ENCODE measurements at places on chromosomes 1 and 21.
A peak's percentile ranks its signal among the peaks of the same experiment; 100 is the strongest.

- DNase-seq, result no peak
These were observed 256.7 kb upstream of the SNX7 start for GRCh38 chr1:98404866-98405265.

DNA sequence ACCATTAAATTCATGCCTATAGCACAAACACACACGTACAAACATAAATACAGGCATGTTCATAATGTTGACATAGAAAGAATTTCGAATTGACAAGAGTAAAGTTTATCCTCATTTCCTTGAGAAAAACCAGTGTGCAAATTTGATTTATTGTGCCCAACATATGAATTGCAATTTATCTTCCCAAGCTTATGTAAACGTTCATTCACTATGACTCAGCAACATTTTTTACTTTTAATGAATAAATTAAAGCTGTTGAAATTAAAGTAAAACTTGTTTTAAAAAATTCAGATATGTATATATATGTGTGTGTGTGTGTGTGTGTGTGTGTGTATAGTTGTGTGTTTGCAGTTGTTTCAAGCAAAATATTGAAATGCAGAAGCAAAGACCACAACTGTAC is 1067.9 kb downstream of the BRINP3 start:
- DNase-seq, result no peak

DNA sequence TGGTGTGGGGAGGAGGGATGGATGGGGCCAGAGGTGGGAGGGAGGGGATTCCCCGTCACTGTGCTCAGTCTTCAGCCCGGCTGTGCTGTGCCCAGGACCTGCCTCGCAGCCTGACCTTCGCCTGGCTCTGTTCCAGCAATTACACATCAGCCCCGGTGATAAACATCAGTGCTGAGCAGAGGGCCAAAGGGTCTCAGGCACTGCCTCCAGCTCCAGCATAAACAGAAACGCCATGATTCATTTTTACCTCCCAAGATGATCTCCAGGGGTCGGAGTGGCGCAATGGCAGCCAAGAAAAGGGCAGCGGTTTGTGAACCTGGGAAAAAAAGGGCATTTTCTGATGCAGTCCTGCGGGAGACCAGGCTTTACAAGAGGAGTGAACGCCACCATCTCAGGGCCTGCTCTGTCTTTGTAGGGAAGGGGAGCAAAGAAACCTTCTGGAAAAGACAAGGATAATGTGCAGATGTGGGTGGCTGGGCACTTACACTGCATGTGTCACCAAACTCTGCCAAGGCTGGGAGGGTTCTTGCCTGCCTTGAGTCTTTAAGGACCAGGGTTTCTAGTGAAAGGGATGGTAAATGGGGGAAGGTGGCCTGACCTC is 28.1 kb downstream of the SHISA4 start:
- peak; percentile 36 for DNase-seq

- no peak for DNase-seq
These were observed 83.4 kb upstream of the KCNE2 start for GRCh38 chr21:34280389-34280795.

DNA sequence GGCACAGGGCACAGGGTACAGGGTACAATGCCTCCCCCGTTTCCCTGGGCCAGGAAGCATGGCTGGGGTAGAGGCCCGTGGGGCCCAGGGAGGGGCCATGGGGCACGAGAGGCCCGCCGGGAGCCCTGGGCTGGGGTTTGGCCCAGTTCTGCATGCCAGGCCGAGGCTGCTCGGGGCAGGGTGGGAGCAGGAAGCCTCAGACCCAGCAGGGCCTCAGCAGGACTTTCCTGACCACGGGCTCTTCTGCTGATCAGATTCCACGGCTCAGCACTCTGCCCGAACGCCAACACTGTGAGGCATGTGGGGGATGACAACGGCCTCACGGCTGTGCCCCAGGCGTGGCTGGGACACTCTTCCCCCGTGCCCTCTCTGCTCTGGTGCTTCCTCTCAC is 104.3 kb downstream of the NPHP4 start:
- no peak for DNase-seq

GRCh38 chr1:209791920-209792319 is 7.6 kb upstream of the C1orf74 start:
- no peak for DNase-seq

DNA sequence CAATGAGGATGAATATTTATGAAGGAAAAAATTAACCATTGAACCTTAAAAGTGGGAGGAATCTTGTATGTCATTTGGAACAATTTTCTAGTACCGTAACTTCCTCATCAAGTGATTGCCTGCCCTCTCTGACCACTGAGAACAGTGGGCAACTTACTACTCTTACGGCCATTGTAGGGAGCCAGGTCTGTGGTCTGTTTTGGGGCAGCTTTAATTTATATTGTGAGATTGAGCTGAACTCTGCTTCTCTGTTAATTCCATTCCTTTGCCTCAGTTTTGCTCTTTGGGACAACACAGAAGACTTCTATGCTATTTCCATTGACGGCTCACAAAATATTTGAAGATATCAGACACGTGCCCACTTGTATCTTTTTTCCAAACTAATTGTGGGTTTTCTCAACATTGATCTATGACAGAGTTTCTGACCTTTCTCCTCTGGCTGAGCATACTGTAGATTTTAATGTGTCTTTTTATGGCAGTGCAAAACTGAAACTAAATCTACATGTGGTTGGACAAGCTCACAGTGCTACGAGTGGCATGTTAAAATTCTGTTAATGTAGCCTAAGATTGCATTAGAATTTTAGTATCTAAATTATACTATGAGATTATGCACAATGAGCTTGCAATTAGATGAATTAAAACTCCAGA is 27.8 kb upstream of the ZNF281 start:
- DNase-seq, result no peak

- peak; percentile 34 for DNase-seq
These were observed 4.0 kb downstream of the ARHGEF19 start for GRCh38 chr1:16208270-16208987.
